Activated T-helper 9 cell treated with anti-CD3 and anti-CD28 coated beads, Interleukin-2, amount 50 U/mL, for 16 hours (primary cell): ENCODE measurements at places on chromosomes 16 and 17.

DNA sequence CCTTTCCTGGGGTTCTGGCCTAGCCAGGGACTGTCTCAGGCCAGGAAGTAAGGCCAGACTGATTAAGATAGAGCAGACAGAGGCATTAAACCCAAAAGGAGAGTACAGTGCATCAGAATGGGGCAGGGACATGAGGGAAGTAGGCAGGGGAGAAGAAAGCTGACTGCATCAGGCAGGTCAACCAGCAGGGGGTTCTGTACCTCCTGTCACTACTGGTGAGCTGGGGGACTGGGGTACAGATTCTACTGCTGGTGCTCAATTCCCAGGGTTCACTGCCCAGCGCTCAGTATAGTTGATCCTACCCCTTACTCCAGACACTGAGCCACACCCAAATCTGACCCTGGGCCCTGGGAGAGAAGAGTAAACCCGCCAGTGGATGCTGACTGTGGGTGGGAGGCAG is 12.9 kb upstream of the MTMR4 start:
- no peak for DNase-seq

- DNase-seq, result no peak
Observed at GRCh38 chr17:62996221-62996620, 30.2 kb downstream of the TANC2 start.

DNA sequence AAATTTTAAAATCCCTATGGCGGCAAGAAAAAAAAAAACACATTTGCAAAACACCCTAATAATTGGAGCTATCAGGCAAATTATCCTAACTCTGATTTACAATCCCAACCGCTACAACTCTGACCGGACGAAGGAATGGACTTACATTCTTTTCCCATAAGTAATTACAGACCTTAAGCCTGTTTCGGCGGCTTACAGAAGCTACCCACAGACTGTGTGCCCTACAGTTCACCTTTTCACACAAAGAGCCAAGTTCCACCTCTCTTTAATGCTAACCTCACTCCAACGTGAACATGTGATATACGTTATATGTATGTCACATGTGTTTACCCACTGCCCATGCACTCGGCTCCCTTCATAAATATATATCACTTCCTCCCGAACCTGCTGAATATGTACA is 8.7 kb upstream of the MEAK7 start:
- no peak for DNase-seq

DNA sequence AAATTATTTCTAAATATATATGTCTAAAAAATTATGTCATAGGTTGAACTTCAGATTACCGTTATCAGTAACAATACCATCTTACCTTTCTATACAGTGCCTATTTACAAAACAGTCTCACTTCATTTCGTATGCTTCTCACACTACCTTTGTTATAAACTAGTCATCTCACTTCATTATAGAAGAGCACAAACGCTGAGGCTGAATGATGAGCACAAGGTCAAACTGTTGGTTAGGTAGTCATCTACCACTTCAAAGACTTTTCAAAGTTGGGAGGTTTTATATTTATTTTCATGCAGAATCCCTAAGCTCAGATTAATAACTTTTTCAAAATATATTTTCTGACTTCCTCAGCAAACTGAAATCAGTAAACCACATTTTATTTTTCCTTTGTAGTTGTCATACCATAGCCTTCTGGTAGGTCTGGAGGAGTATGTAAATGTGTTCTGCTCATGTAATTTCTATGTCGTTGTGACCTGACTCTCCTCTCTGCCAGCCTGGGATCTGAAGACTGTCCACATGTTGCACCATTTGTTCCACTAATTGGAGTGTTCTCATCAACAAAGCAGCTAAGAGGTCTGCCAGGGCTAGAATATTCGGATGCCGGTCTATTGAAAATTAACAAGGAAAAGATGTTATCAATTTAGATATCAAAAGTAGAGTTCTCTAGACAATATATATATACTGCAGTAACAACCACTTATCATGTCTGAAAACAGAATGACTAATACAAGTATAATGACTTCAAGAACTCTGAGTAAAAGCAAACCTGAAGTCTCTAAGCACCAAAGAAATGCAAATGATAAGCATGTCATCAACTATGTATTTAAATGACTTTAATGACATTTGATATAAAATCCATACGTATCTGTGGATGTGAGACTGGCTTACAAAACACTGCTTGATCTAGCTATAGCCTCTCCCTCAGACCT is 73.9 kb downstream of the CEP95 start:
- DNase-seq, result no peak

DNA sequence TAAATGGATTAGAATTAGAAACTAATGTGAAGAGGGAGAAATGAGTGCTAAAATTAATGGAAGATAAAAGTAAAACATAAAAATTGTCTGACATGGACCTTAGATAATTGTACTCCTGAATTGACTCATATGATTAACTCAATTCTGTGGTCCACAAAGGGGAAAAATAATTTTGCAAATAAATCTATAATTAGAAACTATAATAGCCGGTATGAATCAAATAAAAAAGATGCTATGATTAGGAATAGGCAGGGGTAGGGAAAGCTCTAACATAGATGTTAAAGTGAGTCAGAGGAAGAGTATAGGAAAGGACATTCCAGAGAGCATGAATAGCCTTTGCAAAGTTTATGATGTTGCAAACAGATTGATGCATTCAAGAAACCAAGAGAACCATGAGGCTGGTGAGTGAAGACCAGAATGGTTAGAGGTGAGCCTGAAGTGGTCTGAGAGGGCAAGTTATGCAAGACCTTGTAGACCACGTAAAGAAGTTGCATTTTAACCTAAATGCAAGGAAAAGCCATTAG is 262.1 kb upstream of the CA10 start:
- no peak for DNase-seq
